CD8-positive, alpha-beta memory T cell (primary cell): ENCODE measurements at places on chromosomes 3 and 15. TPM values are rescaled to one million over a fixed set of nuclear protein-coding genes. Genes with fewer than 3 reads are reported as not detected.

DNA sequence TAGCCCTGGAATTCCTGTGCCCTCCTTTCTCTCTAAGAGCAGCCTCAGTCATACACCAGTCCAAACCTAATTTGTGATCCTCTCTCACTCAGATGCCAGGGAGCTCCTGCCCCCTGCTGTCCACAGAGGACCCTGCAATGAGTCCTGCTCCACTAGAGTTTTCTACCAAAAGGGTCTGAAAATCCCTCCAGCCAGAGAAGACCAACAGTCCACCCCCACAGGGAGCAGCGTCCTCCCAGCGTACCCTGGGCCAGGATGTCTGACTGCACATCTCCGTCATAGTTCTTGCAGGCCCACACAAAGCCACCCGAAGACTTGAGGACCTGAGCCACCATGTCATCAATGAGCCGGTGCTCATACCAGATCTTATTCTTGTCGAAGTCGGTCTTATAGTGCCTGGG, 15.4 kb downstream of the IDH2 start:
- DNase-seq, result no peak

DNA sequence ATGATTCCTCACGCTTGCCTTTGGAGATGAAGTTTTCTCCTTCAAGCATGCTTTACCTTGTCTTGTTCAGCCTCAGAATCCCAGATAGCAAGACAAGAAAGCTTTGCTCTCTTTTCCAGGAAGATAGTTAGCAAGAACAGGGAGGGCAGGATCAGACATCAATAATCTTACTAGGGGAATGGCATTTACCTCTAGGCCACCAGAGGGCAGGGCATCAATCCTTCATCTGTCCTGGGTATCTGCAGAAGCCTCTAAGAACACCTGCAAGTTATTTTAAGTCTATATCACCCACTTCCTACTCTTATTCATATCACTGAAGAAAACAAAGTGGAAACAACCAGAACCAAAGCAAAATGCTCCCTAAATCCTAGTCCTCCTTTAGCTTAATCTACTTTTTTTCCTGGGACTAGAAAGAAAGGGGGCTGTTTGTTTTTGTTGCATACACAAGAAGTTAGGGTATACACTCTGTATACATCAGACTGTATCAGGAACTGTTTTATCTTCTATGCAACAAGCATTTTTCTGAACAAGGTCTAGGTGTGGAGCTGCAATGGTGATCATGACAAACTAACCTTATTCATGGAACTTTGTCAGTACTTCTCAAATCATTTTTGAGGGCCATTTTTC, 862.5 kb downstream of the CADM2 start:
- no peak for DNase-seq

DNA sequence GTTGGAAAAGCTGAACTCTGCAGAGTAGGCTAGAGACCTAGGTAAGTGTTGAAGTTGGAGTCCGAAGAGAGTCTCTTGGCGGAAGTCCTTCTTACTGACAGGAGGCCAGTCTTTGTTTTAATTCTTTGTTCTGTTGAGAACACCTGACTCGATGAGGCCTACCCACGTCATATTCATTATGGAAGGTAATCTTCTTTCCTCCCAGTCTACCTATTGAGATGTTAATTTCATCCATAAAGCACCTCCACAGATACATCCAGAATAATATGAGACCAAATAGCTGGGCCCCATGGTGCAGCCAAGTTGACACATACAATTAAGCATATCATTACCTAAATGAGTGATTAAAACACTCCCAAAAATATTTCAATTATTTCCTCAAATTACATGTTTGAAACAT, 515.5 kb downstream of the CADM2 start:
- no peak for DNase-seq

DNA sequence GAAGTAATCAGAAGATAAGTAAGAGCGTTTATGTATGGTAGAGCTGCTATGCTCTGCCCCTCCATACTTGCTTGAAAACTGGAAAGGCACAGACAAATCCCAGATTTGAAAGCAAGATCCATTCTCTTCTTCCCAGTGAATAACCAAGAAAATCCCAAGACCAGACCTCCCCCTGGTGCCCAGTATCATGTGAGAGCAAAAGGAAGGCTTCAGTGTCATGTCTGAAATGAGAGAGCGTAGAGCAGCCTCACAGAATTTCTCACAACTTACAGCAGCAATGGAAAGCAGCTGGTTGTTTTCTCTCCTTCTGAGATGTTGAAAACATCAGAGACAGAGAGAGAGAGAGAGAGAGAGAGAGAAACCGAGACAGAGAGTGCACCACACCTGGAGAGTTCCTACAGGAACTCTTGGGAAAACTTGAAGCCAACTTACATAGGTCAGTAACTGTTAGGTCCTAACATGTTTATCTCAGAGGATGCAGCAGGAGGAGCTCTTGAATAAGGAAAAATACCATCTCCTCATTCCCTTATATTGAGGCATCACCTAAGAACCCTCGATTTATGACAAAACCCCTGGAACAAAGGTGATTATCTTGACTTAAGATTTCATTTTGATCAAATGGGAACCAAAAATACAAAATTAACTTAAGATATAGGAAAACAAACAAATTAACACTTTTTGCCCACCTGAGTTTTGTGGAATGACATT, 273.3 kb downstream of the NSUN3 start:
- DNase-seq, result no peak

DNA sequence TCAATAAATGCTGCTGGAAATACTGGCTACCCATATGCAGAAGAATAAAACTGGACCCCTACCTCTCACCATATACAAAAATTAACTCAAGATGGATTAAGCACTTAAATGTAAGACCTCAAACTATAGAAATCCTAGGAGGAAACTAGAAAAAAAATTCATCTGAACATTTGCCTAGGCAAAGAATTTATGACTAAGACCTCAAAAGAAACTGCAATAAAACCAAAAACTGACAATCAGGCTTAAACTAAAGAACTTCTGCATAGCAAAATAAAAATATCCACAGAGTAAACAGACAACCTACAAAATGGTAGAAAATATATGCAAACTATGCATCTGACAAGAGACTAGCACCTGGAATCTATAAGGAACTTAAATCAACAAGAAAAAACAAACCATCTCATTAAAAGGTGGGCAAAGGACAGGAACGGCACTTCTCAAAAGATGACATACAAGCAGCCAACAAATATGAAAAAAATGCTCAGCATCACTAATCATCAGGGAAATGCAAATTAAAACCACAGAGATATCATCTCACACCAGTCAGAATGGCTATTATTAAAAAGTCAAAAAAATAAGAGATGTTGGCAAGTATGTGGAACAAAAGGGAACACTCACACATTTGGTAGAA, 47.0 kb downstream of the MYO9A start:
- no peak for DNase-seq

GRCh38 chr15:64532521-64533315, 72.3 kb downstream of the ZNF609 start:
- DNase-seq, result no peak

- no peak for DNase-seq
Measured at GRCh38 chr3:186516646-186517045, 27.5 kb downstream of the CRYGS start.

DNA sequence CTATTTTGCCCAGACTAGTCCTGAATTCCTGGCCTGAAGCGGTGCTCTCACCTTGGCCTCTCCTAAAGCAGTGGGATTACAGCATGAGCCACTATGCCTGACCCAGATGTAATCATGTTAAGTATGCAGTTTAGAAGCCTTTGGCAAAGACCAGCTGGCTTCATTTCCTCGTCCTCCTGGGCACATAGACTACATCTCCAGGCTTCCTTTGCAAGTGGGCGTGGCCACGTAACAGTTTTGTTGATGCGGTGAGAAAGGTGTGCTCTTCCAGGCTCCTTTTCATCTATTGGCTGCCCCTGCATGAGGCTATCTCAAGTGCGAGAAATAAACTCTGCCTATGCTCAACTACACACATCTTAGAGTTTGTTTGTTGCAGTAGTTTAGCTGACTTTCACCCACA, 13.0 kb downstream of the SV2B start:
- no peak for DNase-seq

GRCh38 chr15:94509259-94509658, 277.9 kb downstream of the MCTP2 start:
- DNase-seq, result no peak

- DNase-seq, result no peak
Measured at GRCh38 chr3:24764236-24764915, 269.7 kb upstream of the THRB start.

DNA sequence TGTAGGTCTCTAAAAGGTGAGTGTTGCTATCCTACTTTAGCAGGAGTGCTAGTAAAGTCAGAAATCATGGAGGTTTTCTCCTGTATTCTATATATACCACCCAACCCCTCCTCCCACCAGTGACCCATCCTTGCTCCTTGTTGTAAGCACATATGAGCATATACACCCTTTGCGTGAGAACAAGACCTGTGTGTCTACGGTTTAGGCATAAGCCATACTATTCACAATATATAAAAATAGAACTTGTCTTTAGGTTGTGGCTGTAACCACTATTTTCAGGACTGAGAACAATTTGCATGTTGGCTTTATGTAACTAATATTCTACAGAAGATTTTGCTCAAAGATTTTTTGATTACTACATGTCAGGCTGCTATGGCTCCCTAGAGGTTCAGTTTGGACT, 59.1 kb upstream of the TOP2B start:
- DNase-seq, result no peak

- no peak for DNase-seq
Measured at GRCh38 chr3:143998266-143998665, 26.6 kb downstream of the DIPK2A start.

DNA sequence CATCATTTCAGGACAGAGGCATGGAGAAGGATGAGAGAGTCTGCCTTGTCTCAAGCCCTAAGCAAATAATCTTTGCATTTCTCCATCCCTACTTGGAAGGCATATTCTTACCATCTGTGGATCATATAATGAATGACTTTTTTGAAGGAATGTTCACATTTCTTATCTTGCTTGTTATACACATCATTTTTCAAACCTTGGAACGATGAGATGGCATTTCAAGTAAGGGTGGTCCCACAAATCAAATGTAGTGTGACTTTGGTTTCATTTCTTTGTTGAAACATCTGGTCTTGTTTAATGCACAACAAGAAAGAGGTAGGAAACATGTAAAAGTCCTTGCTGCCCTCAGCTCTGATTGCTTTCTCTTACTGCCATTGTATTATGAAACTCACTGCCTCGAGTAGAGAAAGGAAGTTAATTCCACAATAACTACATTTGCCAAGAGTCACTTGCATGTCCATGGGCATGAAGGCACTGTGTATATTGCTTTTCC, 32.1 kb downstream of the RBMS3 start:
- no peak for DNase-seq

DNA sequence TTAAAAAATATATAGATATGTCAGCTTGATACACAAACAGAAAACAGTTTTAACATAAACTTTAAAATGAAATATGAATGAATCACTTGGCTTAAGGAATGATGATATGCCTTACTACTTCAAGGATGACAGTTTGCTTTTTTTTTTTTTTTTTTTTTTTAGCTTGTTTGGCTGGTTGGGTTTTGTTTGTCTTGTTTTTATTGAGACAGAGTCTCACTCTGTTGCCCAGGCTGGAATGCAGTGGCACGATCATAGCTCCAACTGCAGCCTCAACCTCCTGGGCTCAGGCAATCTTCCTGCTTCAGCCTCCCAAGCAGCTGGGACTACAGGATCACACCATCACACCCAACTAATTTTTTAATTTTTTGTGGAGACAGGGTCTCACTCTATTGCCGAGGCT, 14.5 kb downstream of the LRRC2 start:
- DNase-seq, result no peak

The SEMA3F gene
- total RNA-seq, result not detected

The KNL1 gene
- total RNA-seq, result 19.5 TPM

The PP2D1 gene
- not detected for total RNA-seq

The IMPG2 gene
- 0.20 TPM for total RNA-seq

The TJP1 gene
- not detected for total RNA-seq

The CLRN1 gene
- not detected for total RNA-seq

The MKRN3 gene
- 0.98 TPM for total RNA-seq
